Kidney epithelial cell (primary cell): ENCODE measurements at places on chromosomes 16 and 17. TPM values are rescaled to one million over a fixed set of nuclear protein-coding genes. Genes with fewer than 3 reads are reported as not detected.

- no peak for DNase-seq
Observed at GRCh38 chr17:63925615-63926014, 6.5 kb downstream of the CD79B start.

TAC4 gene
- not detected in 2 replicates for total RNA-seq

DNA sequence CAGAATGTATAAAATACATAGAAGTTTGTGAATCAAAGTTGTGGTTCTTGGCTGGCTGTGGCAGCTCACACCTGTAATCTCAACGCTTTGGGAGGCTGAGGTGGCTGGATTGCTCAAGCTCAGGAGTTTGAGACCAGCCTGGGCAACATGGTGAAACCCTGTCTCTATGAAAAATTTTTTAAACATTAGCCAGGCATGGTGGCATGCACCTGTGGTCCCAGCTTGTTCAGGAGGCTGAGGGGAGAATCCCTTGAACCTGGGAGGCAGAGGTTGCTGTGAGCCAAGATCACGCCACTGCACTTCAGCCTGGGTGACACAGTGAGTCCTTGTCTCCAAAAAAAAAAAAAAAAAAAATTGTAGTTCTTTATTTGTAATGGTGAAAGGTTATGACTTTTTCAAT lies 13.8 kb upstream of the APPBP2 start:
- DNase-seq = no peak

DNA sequence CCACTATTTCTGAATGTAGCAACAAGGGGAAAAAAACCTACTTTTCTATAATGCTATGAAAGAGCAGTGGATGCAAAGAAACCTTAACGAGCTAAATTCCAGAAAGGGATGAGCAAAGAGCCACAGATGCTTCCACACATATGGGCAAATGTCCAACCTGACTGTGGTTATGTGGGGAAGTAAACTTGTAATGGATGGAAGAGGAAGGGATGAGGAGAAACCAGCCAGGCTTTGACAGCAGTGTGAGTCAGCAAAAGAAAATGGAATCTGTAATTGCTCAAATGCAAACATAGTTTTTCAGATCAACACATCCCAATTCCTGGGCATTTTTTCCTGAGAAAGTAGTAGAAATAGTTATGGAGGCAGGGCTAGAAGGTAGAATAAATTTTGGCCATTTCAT lies 204.8 kb upstream of the CPHXL start:
- DNase-seq = peak; percentile 9

DNA sequence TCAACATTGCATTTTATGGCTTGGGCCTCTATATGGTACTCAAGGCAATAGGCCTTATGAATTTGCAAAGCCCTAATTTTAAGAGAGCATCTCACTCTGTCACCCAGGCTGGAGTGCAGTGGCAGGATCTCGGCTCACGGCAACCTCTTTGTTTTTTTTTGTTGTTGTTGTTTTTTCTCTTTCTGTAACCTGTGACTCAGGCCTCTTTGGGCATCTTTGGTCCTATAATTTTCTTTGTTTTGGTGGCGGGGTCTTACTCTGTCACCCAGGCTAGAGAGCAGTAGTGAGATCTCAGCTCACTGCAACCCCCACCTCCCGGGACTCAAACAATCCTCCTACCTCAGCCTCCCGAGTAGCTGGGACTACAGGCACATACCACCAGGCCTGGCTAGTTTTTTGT lies 21.8 kb upstream of the HERPUD1 start:
- DNase-seq = no peak

PRSS33 gene
- not detected in 2 replicates for total RNA-seq

GRCh38 chr17:58487589-58488427 lies at the start of gene HSF5:
Gene HSF5 (minus strand): TSS chr17:58488408. CDS start chr17:58488274, 134 bp downstream.
- no peak for DNase-seq

DNA sequence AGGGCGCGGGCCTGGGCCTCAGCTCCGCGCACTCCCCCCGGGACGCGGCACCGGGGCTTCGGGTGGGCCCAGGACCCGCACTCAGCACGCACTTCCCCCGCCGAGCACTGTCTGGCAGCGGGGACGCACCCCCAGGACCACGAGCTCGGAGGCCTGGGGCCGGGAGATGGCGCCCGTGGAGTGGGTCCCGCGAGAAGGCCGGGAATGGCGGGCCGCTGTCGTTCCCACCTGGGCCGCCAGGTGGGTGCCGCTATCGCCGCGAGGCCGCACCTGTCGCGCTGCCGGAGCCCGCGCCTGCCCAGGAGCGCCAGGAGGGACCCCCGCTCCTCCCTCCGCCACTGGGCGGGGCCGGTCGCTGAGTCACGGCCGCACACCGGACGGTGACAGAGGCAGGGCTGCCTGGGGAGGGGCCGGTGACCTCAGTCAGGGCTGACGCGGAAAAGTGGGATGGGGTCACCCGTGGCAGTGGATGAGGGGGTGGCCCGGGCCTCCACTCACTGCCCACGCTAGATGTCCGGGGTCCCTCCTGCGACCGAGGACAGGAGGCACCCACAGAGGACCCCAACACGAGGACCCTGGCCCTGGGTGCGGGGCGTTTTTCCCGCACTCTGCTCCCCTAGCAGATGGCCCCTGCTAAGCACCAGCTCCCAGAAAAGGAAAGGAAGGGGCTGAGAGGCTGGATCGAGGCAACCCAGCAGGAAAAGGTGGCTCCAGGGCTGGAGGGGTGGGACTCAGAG lies 6.9 kb upstream of the ACTG1 start:
- DNase-seq = no peak

TBC1D28 gene
- total RNA-seq = not detected in 2 replicates

NLRC3 gene
- 0.04 TPM in 1 of 2 replicates, not detected in the other for total RNA-seq

GRCh38 chr17:30808785-30809286 lies 15.7 kb downstream of the CRLF3 start:
- no peak for DNase-seq

KCNAB3 gene
- total RNA-seq = 0.29 and 0.62 TPM in 2 replicates

TRAPPC1 gene
- 45.5 and 51.6 TPM in 2 replicates for total RNA-seq

GRCh38 chr17:54007855-54008254 lies 185.1 kb downstream of the KIF2B start:
- no peak for DNase-seq

SLC22A31 gene
- total RNA-seq = 6.1 and 6.8 TPM in 2 replicates

ZNF385C gene
- total RNA-seq = 0.04 and 0.34 TPM in 2 replicates

- DNase-seq = no peak
Observed at GRCh38 chr16:22646948-22647556, 136.4 kb downstream of the NPIPB5 start.

TSPAN10 gene
- 0.17 and 0.68 TPM in 2 replicates for total RNA-seq

HOXB5 gene
- 3.6 and 3.8 TPM in 2 replicates for total RNA-seq
